ENCODE measurements at places on chromosomes 7 and 10.

- no peak for DNase-seq
Observed at GRCh38 chr10:44382981-44383748, 1.7 kb downstream of the CXCL12 start.

DNA sequence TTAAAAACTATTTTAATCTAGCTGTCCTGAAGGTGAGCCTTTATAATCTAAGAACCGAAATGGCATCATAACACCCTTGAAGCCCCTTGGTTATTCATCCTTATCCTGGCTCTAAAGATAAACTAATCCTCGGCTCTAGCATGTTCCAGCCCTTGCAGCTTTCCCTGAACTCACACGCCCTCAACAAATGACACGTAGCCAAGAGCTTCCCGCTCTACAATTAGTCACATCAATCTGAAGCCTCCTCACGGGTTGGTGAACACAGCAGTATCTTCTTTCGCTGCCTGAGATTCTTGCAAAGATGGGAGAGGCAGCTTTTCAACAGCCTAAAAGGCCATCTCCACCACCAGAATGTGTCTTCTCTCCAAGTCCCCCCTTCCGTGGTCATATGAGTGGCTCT lies 4.1 kb downstream of the FRMD4A start:
- no peak for DNase-seq

DNA sequence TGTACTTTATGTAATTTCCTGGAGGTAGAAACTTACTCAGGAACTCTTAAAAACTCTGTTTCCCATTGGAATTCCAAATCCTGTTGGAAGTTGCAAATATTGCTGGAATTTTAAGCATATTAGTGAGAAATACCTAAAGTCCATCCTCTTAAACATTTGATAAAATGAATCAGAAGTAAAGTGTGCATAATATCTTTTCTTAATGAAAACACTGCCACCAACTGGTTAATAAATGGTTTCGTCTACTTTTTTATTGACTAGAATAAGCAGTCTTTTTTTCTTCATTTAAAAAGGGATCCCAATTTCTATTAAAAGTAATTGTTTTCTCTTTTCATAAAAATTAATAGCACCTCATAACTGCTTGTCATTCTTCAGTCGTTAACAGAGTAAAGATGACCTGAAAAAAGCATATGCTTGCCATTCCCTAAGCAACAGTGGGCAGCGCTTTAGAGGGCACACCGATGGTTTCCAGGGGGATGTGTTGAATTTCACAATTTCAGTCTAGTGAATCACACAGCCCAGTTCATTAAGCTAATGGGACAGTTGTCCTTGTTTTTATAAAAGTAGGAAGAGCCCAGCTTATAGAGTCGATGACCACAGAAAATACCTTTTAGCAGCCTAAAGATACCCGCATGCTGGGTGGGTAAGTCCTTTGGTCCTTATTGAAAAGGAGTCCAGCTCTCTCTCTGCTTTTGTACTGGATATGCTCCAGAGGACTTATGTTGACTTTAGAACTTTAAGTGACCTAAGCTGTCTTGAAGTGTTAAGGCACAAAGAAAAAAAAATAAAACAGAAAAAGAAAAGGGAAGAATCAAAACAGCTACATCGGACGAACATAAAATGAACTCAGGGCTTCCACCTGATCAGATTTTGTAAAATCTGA lies 28.5 kb downstream of the NPS start:
- DNase-seq: no peak

DNA sequence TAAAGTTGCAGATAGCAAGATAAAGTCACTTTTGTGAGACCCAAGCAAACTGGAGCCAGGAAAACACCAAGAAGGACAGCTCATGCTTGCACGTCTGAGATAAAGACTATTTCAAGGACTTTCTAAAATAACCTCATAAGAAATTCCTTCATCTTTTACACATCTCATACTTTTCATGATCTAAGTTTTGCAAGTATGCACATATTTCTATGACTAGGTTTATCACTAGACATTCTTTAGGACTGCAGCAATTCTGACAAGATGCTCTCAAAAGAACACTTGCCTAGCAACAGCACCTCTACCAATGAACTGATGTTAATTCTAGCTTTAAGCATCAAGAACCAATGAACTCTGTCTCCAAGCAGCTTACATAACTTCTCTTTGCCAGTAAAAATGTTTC lies 457.6 kb downstream of the SEMA3D start:
- no peak for DNase-seq

DNA sequence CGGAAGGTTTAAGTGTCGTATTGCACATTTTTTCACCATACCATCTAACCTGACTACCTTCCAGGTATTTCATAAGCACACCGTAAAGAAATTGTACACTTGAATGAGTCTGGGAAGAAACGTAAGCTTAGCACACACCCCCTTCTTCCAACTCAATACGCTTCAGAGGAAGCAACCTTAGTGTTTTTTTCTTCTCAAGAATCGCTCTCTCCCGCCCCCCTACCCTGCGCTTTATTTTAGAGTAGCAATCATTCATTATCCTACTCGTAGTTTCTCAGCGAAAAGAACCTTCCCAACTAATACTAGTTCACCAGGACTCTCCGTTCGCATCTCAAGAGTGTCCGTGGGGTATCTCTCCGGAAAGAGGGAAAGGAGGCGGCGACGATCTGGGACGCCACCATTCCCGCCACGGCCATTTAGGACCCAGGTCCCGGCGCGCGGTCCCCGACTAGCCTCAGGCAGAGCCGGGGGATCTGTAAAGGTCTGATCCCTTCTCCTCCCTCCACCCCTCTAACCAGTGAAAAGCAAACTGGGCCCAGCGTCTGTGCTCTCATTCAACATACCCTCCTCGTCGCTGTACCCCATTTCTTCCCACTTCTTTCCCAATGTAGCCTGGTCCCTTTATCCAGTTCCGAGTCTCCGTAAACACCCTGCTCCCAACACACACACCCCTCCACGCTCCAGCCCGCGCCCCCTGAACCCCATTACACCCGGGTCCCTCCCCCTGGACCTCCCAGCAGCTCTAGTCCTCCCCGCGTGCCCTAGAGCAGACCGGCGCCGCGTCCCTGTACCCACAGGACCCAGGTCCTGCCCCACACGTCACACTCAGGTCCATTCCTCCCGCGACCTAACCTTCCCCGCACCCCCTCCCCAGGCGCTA lies 16.0 kb downstream of the MYOZ1 start:
- no peak for DNase-seq

DNA sequence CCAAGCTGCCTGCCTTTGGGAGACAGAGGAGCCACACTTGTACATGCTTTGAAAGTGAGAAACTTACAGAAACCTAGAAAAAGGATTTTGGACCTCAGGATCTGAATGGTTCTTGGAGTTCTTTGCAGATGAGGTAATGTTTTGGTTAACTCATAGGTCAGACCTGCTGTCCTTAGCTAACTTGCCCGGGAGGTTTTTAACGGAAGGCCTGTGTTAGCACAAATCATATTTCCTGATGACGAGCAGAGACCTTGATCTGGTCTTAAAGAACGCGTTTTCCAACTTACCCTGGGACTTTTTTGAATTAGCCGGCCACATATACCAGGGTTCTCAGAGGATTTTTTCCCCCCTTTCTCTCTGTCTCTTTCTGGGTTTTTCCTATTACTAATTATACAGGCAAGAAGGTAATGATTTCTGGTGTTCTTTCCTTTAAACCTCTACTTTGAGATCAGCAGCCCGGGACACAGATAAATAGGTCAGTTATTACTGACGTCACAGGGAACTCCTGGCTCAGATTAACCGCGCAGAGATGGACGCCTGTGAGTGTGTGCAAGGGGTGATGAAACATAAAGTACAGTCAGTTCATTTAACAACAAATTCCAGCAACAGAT lies 101.7 kb upstream of the KLF6 start:
- DNase-seq: no peak

- DNase-seq: no peak
Observed at GRCh38 chr10:103663802-103664201, 170.3 kb downstream of the NEURL1 start.

- no peak for DNase-seq
Observed at GRCh38 chr7:101614098-101614938, 14.8 kb downstream of the MYL10 start.

GRCh38 chr7:86747698-86748097 lies 104.0 kb downstream of the GRM3 start:
- no peak for DNase-seq

DNA sequence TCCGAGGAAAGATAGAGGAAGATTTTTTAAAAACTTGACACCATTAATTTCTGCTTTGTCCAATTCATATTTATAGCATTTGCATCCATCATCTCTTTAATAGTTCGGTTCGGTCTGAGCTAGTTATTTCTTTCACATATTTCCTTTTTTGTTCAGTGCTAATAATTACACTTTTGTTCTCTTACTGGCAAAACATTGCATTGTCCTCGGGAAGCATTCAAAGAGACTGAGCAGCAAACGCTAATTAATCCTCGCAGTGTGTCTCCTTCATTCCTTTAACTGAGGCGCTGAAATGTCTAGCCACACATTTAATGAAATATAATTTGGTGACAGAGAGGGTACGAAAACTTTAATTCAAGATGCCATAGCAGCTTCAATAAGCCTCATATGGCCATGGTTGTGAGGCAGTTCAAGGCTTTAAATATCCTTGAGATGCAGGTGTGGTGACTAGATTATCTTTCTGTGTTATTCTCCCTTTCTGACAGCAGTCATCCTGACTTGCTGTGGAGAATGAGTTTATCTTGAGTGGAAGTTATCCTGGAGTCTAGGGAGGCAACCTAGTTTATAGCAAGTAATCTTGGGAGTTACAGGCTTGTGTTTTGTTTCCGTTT lies 431.4 kb downstream of the SDK1 start:
- no peak for DNase-seq

DNA sequence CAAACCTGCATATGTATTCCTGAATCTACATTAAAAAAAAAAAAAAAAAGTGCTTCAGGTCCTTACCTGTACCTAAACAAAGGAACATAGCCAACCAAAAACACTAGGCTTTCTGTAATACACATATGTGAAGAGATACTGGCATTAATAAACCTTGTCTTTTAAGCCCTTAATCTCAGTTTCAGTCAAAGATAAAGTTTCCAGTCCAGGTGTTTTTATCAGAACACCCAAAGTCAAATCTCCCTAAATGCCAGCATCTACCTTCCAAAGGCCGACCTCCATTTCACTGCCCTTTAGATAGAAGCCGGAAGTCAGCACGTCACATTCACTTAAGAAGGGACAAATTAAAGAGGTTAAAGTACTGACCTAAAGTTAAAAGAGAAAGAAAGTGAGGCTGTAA lies 79.8 kb upstream of the NEBL start:
- DNase-seq: no peak

DNA sequence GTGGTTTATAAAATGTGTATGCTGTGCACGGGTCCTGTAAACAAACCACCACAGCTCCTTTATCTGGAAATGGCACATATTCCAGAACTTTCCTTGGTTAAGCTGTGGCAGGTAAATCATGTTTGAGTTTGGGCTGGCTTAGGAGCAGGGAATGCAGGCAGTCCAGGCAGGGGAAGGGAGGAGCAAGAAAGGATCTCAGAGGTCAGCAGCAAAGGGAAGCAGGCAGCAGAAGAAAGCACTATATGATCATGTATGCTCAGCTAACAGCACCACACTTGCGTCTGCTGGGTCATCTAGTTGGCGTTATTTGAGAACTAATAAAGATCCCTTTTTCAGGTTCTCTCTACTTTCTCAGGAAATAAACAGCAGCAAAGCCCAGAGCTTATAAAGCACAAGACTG lies 7.8 kb downstream of the ICA1 start:
- DNase-seq: no peak

GRCh38 chr10:18364987-18365775 lies 225.0 kb downstream of the CACNB2 start:
- no peak for DNase-seq

- DNase-seq: no peak
Observed at GRCh38 chr10:62178568-62178967, 90.1 kb downstream of the RTKN2 start.

- no peak for DNase-seq
Observed at GRCh38 chr7:107890493-107890961, 456 bp upstream of the DLD start.

DNA sequence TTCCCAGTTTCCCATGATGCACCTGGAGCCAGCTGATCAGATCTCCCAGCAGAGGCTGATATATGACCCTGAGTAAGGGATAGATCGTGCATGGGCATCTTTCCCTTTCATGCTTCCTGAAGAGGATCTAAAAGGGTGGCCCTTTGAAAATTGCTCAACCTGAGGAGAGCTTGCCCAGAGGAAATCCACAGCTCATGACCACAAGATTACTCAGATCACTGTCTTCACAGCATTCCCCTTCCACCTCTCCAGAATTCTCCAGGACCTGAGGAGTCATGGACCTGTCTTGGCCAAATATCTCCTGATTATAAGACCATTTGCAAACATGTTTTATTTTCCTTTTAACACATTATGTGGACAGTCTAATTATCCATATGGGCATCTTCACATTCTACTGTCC lies 328.1 kb downstream of the LHFPL3 start:
- no peak for DNase-seq

GRCh38 chr10:72567889-72568640 lies 57.8 kb downstream of the MICU1 start:
- no peak for DNase-seq

GRCh38 chr10:131155876-131156230 lies 155.7 kb downstream of the TCERG1L start:
- no peak for DNase-seq

- no peak for DNase-seq
Observed at GRCh38 chr7:140153666-140154161, 23.1 kb downstream of the KDM7A start.

- no peak for DNase-seq
Observed at GRCh38 chr7:46508583-46508982, 587.5 kb upstream of the IGFBP3 start.

DNA sequence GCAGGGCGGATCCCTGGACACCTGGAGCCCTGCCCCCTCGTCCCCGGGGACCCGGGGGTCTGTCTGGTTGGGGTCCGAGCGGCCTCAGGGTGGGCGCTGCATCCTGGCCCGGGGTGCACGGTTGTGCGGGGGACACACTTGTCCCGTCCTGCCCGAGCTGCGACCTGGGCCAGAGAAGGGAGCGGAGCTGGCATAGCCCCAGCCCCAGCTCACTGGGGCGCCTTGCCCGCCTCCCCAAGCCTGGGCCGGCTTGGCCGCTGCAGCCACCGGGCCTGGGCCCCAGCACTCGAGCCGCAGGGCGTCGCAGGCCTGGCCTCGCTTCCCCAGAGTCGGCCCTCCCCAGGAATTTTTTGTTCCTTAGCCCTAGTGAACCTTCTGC lies 54.5 kb downstream of the GLRX3 start:
- DNase-seq: no peak

DNA sequence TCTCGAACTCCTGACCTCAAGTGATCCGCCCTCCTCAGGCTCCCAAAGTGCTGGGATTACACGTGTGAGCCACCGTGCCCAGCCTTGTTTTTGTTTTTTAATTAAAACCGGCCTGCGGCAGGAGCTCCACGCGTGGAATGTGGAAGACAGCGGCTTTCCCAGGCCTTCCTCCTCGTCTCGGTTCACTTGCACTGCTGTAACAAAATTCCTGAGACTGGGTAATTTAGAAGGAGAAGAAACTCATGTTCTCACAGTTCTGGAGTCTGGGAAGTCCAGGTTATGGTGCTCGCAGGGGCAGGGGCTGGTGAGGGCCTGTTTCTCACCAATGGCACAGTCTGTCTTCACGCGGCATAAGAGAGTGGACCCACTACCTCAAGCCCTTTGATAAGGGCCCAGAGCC lies 14.4 kb upstream of the CRYGN start:
- DNase-seq: no peak
